ENCODE measurements at places on chromosomes 1 and 21. TPM values are rescaled to one million over a fixed set of nuclear protein-coding genes. Genes with fewer than 3 reads are reported as not detected.

GRCh38 chr1:77014073-77014788 lies 147.0 kb downstream of the ST6GALNAC5 start:
- no peaks in the 10 kb centered on the region for H3K27me3 ChIP-seq
- no peaks in the 10 kb centered on the region for H3K36me3 ChIP-seq
- H3K27ac ChIP-seq = no peak overlapping the region
- DNase-seq = no peak

DNA sequence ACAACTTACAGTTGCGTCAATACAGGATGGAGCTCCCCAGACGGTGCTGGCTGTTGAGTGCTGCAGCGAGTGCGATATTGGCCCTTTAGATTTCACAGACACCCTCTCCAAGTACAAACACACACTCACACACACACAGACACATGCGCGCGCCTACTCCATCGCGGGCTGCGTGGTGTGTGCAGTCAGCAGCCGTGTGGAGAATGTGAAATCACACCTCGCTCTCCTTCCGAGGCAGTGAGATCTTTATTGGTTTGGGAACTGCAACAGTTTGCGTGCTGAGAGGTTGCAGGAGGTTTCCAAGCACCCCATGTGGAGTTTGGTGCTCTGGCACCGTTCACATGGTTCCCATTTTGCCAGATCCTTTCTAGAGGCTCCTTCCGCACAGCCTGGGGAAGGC lies 372.2 kb downstream of the RRAGC start:
- no peak for DNase-seq
- H3K36me3 ChIP-seq = no peaks in the 10 kb centered on the region
- no peaks in the 10 kb centered on the region for H3K27me3 ChIP-seq
- H3K4me3 ChIP-seq = no peak overlapping the region
- H3K4me1 ChIP-seq = peaks cover 3% of the 10 kb centered on the region
- no peak overlapping the region for H3K27ac ChIP-seq

DNA sequence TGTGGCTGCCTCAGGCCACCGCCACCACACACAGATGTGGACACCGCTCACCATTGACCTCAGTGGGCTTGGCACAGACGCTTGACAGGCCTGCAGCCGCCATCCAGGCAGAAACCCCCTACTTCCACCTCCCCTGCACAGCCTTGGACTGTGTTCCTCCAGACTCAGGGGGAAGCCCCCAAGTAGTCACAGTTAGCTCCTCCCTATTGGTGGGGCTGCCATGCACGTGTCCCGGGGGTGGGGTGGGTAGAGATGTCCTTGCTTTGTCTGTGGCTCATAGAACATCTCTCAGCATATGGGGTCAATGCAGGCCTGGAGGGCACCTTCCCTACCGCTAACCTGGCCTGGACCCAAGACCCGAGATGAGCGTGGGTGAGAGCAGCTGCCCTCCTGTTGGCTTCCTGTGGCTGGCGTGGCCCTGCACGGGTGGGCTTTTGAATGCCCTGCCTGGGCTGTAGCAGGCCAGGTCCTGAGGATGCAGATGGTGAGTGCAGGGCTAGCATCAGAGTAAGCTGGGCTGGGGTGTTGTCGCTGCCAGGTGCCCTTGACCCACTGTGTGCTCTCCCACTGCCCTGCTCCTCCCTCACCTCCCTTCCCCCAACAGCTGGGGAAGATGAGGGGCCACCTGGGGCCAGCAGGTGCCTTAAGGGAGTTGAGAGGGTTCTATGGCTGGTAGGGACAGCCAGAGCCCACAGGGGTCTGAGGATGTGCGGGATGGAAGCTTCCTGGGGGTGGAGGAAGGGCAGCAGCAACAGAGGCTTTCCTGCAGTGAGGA lies 6.2 kb downstream of the CROCC start:
- peak overlapping the region; percentile 25 for H3K27ac ChIP-seq
- H3K4me3 ChIP-seq = no peak overlapping the region
- H3K4me1 ChIP-seq = peaks cover 17% of the 10 kb centered on the region
- no peaks in the 10 kb centered on the region for H3K27me3 ChIP-seq

MDM4 gene
- 84.9 TPM for total RNA-seq

GRCh38 chr1:47676311-47677054 lies 238.6 kb downstream of the FOXD2 start:
- H3K36me3 ChIP-seq = no peaks in the 10 kb centered on the region
- no peaks in the 10 kb centered on the region for H3K4me1 ChIP-seq
- peak; percentile 38 for DNase-seq
- H3K4me3 ChIP-seq = no peak overlapping the region

DNA sequence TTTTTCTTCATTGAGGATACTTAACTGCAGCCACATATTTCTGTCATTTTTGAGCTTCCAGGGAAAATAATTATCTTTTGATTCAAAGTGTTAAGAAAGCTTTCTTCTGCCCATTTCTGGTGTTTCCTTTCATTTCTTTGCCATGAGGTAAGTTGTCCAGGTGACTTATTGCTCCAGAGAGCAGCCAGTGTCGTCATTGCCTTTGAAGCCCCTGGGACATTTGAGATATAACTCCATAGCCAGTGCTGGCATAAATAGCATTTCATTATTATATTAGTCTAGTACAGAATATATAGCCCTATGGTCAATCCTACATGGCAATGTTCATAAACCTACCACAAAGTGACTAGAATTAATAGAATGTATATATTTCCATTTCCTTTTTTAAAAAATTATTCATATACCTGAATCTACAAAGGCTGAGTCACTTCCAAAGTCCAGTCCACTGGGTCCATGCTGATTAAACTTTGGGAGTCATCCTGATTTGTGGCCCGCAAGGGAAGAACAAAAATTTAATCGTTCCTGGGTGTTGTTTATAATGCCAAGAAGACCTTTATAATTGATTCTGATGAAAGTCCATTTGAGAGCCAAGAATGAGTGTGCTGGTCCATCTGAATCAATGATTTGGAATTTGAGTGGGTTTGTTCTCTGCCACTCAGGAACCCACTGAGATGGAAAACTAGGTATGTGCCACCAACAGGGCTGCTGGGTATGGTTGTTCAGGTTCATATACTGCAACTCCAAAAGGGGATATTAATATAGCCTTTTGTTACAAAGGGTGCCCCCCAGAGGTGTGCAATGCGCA lies 221.8 kb upstream of the PLXNA2 start:
- H3K36me3 ChIP-seq = no peaks in the 10 kb centered on the region
- H3K27ac ChIP-seq = no peak overlapping the region
- no peak for DNase-seq
- H3K4me1 ChIP-seq = no peaks in the 10 kb centered on the region
- H3K4me3 ChIP-seq = no peak overlapping the region
- no peaks in the 10 kb centered on the region for H3K27me3 ChIP-seq

Measured in H1 (cell line).